ENCODE measurements at places on chromosomes 2 and 18.

DNA sequence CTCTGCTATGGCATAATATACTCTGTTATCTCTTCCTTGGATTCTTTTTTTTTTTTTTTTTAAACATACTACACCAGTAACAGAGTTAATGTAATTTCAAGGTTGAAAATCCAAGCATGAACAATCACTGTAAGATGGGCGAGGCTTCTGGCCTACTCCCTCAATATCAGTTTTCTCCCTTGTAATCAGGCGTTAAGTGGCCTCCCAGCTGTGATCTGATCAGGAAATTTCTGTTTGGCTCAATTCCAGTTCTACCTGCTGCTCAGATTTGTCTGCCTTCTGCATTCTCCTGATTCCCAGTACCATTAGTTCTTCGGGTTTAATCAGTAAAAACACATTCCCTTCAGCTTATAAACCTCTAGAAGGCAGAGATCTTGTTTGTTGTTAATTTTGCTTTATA is 18.6 kb downstream of the PRKD3 start:
- no peak for DNase-seq

DNA sequence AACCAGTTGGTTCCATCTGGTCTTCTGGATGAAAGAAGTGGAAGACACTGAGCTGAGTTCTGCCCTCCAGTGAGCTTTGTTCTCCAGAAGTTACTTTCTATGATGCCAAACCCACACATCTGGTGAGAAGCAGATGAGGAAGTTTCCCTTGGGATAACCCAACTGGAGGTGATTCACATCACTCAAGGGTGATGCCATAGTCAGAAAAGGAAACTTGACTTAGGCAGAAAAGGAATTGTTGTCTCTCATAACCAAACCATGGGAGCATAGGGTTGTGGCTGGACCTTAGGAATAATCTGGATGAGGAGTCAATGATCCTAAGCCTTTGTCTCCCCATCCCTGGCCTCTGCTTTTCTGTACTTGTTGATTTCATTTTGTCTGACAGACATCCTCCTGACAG is 43.7 kb downstream of the CDC42EP3 start:
- no peak for DNase-seq

- no peak for DNase-seq
Observed at GRCh38 chr18:67041334-67041733, 437.4 kb upstream of the CDH19 start.

GRCh38 chr2:124602759-124603158 is 577.7 kb downstream of the CNTNAP5 start:
- DNase-seq = no peak

GRCh38 chr2:70368545-70368944 is 66.7 kb upstream of the FAM136A start:
- no peak for DNase-seq

DNA sequence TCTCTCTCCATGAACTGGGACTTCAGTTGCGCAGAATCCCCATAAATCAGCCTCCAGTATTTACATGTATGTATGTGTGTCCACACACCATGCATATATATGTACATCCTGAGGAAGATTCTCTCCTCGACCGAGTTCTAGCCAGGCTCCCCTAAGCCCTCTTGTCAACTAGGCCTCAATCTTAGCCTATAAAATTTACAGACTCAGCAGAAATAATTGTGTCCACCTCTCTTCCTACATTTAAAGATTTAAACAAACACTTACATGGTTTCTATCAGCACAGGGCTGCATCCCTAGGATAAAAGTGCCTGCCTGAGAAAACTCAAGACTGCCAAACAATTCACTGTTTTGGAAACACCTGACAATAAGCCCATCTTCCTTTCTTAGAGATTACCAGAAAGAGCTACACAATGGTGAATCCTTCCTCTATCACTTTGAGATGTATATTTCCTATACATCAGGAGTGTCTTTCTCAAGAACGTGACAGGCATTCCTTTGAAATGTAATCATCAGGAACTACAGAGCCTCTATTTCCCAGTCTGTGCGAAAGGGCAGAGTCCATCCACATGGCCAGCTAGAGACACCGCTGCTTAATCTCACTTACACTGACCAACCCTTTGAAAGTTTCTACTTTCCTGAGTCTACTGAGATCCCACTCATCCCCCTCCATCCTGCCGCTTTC is 39.5 kb downstream of the ZNF519 start:
- no peak for DNase-seq

GRCh38 chr2:164954954-164955701 is at the start of gene SLC38A11:
SLC38A11 (minus strand) TSS chr2:164955525; CDS start chr2:164955247, 278 bp downstream.
- DNase-seq = no peak

- no peak for DNase-seq
Observed at GRCh38 chr2:99949963-99950362, 192.4 kb downstream of the AFF3 start.

DNA sequence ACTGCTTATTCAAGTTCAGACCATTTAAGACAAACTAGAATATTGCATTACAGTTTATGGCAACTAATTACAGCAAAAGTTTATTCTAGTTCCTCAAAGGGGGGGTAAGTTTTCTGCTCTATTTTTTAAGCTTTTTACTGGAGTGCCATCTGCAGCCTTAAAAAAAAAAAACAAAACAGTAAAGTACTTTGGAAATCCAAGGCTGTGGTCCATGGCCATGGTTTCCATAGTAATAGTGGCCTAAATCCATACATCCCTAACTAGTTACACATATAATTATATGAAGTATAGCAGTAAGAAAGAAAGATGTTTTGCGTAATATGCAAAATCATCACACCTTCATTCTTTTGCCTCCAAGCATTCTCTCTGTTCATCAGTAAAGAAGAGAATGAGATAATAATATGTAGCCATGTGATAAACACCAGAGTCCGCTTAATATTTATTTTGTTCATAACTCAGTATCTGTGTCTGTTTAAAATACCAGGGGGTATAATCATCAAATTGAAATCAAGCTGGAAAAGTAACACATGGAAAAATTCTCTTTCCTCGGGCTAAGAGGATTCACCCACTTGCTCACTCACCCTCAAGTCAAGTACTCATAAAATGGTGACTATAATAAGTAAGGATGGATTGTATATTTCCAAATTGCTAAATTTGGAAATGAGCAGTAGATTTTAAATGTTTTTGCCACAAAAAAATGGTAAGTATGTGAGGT is 301.1 kb upstream of the RND3 start:
- no peak for DNase-seq

- no peak for DNase-seq
Observed at GRCh38 chr2:32663864-32664263, 36.0 kb downstream of the TTC27 start.

GRCh38 chr2:178152033-178152432 is 39.8 kb downstream of the RBM45 start:
- no peak for DNase-seq

- no peak for DNase-seq
Observed at GRCh38 chr2:240726876-240727275, 35.2 kb downstream of the AQP12A start.

GRCh38 chr2:174666845-174667244 is 69.2 kb upstream of the WIPF1 start:
- no peak for DNase-seq

- DNase-seq = no peak
Observed at GRCh38 chr2:101597347-101597944, 100.1 kb upstream of the MAP4K4 start.

GRCh38 chr2:48395658-48396057 is 134.3 kb upstream of the STON1 start:
- DNase-seq = no peak

GRCh38 chr2:62573137-62573731 is 67.2 kb upstream of the TMEM17 start:
- DNase-seq = no peak

- DNase-seq = no peak
Observed at GRCh38 chr2:16617282-16618266, 48.1 kb downstream of the CYRIA start.

DNA sequence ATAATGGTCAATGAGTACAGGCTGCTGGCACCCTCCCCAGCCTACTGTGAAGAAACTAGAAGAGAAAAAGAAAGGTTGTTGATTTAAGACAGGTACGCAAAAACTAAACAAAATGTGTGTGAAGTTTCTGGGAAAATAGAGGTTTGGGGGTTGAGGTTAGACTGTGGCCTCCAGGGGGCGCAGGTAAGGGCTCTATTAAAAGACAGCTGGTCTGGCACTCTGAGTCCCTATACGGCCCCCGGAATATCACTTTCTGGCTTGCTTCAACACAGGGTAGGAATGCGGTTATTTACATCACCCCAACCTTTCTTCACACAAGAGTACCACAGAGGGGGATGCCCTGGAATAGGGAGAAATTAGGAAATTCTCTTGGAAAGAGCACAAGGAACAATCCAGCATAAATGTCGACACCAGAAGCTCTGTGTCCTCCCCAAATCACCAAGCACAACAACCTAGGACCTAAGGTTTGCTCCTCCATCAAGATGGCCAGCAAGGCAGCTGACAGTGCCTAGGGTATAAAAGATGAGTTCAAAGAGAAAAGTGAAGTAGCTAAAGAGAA is 480.8 kb upstream of the KLHL29 start:
- no peak for DNase-seq

- DNase-seq = no peak
Observed at GRCh38 chr2:84816426-84817026, 64.4 kb downstream of the TRABD2A start.

- no peak for DNase-seq
Observed at GRCh38 chr2:1836321-1836860, 92.1 kb upstream of the PXDN start.

- peak; percentile 14 for DNase-seq
Observed at GRCh38 chr2:59250307-59250677, 1009.2 kb upstream of the FANCL start.

- DNase-seq = no peak
Observed at GRCh38 chr2:68796295-68796905, 61.8 kb downstream of the ARHGAP25 start.

- peak; percentile 79 for DNase-seq
Observed at GRCh38 chr2:56449449-56449860, 265.7 kb downstream of the CCDC85A start.

GRCh38 chr2:161077367-161078210 is 82.6 kb upstream of the TANK start:
- no peak for DNase-seq

GRCh38 chr2:106147665-106148064 is 46.4 kb downstream of the UXS1 start:
- no peak for DNase-seq

DNA sequence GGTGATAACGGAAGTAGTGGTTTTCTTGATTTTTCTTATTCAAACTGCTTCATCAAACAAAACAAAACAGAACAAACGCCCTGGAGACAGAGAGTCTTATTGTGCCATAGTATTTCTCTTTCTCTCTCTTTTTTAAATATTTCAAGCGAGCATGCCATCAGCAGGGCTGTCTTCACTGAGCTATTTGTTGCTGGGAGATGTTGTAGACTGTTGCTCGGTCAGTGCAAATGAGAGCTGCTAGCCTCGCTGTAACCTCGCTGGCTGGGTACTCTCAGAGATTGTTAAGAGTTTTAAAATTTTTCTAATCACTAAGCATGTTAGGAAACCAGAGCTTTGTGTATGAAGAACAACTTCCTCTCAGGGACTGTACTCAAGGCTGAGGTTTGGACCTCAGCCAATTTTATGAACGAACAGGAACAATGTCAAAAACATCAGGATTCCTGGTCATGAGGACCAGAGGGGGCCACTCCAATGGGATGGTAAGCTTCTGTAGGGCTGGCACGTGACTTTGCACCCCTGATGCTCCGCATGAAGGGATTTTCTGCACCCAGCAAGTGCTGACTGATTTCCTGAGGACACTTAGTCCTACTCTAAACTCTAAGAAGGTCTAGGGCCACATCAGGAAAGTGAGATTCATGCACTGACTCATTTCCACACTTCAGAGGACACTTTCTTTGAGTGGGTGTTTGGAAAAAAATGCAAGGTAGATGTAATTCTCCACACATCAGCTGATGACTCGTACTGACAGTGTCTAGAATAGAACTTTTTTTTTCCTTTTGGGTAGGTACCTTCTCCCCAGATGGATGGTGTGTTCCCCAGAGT is 59.8 kb upstream of the IL1R1 start:
- peak; percentile 89 for DNase-seq

DNA sequence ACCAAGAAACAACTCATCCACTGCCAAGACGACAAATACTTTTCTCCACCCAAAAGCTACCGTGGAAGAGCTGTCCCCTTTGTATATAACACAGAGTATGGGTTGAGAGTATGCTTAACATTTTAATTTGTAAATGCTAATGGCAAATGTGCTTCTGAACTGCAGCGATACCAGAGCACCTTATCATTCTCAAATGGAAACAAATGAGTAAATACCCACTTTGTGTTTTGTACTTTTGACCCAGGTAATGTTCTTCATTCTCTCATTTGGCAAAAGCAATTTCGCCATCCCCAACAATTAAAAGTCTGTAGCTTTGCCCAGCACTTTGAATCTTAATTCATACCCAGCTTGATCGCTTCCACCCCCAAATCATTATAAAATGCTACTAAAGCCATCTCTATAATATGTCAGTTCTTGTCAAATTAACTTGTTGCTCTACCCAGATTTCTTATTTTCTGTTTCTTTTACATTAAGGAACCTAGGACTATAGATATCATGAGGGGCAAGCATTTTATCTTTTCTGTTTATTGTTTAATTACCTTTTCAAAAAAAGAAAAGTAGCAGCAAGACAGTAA is 6.2 kb upstream of the POU3F3 start:
- DNase-seq = no peak

DNA sequence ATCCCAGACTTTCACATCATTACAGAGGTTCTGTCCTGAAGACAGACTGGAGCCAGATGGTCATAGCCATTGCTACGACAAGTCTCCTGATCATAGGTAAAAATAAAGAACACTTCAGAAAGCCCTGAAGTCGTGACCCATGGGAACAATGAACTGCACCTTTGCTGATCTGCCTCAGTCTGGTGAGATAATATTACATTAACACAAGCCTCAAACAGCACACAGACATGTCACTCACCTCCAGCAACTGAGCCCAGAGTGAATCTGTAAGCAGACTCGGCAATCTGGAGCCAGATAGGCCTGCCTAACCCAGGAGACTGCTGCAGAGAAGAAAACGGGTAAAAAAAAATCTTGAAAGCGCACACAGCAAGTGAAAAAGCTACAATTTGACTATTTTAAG is 79.2 kb downstream of the SLC25A12 start:
- no peak for DNase-seq

DNA sequence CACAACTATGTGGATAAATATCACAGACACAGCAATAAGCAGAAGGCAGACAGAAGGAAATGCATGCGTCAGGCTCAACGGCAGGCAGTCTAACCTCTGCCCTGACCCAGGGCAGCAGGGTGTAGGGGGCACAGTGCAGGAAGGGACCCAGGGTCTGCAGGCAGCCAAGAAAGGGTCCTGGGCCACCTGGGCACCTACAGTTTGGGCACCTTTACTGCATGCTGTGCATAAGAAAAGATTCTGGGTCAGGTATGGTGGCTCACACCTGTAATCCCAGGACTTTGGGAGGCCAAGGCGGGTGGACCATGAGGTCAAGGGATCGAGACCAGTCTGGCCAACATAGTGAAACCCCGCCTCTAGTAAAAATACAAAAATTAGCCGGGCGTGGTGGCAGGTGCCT is 17.7 kb downstream of the PASK start:
- no peak for DNase-seq
